ENCODE measurements at places on chromosomes 2 and 18.

- DNase-seq, result no peak
These were observed 2.3 kb upstream of the SERPINB11 start for GRCh38 chr18:63700501-63700900.

DNA sequence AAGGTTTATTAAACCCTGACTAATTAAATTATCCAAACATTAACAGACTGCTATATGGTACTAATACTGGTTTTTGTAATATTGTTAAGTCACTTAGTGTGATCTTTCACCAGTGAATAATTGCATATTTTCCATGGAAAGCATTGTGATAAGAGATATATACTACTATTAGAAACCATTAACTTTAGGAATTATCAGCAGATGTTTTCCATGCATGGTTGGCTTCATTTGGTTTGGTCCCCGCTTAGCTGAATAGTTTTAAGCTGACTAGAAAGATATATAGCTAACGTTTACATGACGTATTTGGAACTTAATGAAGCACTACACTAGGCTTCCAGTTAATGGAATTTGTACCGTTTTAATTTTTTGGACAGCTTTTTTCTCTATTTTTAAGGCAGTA is 37.9 kb downstream of the LCLAT1 start:
- DNase-seq, result no peak

- DNase-seq, result no peak
These were observed 89.0 kb upstream of the PKDCC start for GRCh38 chr2:41958775-41959174.

DNA sequence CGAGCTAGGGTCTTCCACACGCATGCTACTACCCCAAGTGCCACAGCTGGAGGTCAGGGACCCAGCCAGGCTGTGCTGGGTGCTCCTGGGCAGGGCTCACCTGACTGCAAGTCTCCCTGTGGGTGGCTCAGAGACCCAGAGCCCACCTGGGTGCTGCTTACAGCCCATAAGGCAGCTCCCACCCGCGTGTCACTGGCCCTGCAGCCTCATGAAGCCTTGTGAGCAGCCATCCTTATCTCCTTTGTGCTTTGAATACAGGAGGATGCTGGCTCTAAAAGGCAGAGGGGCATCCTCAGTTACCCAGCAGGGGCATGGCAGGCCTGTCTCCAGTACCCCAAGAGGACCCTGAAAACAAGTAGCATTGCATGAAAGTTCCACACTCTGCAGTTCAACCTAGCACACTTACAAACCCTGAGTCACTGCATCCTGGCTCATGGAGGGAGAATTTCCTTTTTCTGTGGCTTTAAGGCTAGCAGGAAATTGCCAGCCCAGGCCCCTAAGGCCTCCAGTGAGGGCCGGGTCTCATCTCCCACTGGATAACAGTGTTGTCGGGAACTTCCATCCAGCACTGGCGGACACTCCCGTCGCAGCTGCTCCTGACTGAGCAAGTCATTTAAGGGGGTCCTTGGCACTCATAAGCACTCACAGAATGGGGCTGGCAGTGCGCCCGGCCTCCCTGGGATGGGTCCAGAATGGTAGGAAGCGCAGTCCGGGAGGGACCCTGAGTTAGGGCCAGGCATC is 137.1 kb downstream of the RPIA start:
- DNase-seq, result no peak

GRCh38 chr2:60958800-60959199 is 58.7 kb upstream of the PEX13 start:
- no peak for DNase-seq

- DNase-seq, result no peak
These were observed 12.5 kb upstream of the LBH start for GRCh38 chr2:30218814-30219213.

GRCh38 chr2:232018181-232018580 is 56.7 kb downstream of the DIS3L2 start:
- no peak for DNase-seq

DNA sequence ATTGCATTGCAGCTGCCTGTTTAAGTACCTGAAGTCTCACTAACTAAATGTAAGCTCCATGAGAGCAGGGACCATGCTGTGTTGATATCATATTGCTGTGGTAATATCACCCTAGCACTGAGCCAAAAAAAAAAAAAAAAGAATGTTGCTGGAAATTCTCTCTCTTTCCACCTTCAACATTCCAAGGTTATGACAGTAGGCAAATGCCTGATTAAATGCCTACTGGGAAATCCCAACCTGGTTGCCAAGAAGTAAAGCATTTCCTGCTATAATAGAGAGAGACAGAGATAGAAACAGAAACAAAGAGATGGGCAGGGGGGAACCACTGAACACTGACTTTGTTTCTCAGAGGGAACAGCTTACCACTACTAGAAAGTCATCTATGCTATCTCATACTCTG is 1604.2 kb downstream of the LRP1B start:
- DNase-seq, result no peak

- no peak for DNase-seq
These were observed 1.1 kb upstream of the HOXD1 start for GRCh38 chr2:176187200-176187898.

DNA sequence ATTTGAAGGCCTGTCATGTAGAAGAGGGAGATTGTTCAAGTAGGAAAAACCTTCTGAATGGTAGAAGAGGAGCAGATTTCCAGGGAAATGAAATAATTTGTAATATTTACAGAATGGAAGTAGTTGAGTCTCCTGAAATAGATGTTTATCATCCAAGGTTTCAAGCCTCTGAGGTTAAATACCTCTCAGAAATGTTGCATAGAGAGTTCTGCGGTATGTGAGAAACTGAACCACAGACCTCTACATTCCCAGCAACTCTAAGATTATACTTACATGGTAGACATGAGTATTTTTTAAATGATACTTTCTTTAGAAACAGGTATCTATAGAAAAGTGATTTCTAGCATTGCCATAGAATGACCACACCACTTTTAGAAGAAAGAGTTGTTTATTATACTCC is 379.8 kb upstream of the FANCL start:
- no peak for DNase-seq

- no peak for DNase-seq
These were observed 56.9 kb downstream of the E2F6 start for GRCh38 chr2:11408959-11409571.

DNA sequence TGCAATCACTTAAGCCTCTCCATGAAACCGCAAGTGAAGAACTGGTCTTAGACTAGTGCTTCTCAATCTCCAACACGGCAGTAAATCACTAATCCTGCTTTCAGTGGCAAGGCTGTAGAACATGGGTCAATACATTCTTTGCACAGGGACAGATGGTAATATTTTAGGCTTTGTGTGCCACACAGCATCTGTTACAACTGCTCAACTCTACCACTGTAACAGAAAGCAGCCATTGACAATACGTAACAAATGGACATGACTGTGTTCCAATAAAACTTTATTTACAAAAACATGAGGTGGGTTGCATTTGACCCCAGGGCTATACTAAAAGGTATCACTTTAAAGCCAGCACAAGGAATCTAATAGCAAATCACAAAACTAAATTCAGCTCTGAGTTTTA is 51.1 kb downstream of the RNF152 start:
- DNase-seq, result no peak

DNA sequence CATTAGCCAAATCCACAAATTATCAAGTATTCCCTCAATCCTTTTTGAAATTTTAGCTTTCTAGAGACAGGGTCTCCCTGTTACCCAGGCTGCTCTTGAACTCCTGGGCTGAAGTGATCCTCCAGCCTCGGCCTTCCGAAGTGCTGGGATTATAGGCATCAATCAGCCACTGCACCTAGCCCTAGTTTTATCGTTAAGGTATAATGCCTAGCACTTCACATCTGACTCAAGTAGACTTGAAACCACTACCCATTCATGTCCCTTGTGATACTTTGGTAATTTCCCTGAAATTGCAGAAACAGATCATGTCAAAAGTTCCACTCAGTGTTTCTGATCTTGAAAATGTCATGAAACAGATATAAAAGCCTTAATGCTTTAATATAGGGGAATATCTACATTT is 26.3 kb downstream of the MEX3C start:
- no peak for DNase-seq

DNA sequence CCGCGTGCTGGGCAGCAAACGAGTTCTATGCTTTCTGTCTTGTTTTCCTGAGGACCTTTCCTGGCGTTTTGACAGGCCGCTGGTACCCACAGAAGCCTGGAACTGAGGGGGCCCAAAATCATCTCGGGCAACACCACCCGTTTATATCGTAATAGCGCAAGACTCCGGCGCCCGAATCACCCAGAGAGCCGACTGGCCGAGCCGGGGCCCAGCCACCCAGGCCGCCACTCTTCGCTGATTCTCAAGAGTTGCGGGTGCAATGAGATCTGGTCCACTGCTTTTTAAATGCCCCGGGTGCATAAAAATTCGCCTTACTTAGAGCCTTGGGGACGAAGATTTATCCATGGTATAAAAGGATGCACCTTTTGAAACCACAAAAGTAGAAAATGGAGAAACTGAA is 6.2 kb upstream of the SPATA3 start:
- no peak for DNase-seq

GRCh38 chr18:35974181-35974580 is 1.7 kb downstream of the RMP24 start:
- DNase-seq, result no peak

- DNase-seq, result no peak
These were observed 349.8 kb downstream of the RBM43 start for GRCh38 chr2:150911766-150912280.

DNA sequence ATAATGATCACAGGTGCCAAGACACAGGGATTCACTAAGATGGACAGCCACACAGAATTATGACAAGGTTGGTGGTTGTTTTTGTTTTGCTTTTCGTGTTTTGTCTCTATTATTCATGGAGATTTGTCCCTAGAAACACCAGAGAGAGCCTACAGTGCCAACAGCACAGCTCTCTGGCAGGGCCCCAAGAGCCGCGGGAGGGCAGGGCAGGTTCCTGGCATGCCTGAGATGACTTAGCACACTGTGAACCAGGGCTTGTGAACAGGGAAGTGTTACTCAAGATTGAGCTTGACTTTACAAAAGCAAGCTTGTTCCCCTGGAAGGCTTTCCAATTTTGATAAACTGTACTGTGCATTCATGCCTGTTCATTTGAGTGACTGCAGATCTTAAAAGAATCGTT is 437.4 kb upstream of the SALL3 start:
- DNase-seq, result no peak

GRCh38 chr2:102094917-102095316 is 47.6 kb upstream of the IL1R1 start:
- DNase-seq, result no peak

DNA sequence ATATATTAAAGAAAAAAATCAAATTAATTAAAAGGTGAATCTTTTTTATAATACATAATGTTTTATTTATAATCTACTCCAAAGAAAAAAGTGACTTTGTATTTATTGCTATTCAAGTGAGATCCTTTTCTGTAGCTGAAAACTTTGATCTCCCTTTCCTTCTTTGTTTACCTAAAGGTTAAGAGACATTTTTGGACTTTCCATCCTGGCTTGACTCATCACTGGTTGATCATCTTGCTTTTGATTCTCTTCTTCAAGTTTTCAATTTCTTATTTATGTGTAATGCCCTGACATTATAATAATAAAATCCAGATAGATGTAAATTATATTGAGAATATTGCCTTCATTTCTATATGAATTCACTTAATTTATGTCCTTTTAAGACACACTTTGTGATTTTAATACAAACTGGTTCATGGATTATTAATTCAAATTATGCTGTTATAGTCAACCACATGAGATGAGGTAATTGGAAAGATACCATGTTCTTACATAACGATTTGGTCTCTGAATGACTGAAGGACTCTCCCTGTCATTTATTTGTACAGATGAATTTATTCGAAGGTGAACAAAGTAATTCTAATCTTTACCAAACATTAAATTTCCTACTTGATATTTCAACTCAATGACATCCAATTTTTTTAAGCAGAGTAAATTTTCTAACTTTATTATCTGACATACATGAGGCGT is 184.4 kb downstream of the TGIF1 start:
- no peak for DNase-seq

GRCh38 chr2:107719836-107720235 is 106.9 kb upstream of the RGPD4 start:
- no peak for DNase-seq

DNA sequence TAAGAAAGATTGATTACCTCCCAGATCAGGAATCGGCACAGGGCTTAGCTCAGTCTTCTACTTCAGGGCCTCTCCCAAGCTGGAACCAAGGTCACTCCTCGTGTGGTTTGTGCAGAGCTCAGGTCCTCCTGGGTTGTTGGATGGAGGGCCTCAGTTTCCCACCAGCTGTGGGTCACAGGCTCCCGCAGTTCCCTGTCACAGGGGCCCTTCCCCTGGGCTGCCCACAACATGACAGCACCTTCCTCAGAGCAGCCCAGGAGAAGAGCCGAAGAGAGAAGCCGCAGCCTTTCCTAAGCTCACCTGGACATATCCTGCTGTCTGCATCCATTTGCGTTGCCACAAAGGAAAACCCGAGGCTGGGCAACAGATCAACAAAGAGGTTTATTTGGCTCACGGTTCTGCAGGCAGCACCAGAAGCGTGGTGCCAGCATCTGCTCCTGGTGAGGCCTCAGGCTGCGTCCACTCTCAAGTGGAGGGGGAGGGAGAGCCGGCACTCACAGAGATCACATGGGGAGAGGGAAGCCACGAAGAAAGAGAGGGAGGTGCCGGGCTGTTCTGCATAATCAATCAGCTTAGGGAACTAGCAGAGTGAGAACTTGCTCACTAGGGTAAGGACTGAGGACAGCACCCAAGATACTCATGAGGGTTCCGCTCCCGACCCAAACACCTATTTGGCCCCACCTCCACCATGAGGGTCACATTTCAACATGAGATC is 13.0 kb upstream of the ALLC start:
- no peak for DNase-seq

DNA sequence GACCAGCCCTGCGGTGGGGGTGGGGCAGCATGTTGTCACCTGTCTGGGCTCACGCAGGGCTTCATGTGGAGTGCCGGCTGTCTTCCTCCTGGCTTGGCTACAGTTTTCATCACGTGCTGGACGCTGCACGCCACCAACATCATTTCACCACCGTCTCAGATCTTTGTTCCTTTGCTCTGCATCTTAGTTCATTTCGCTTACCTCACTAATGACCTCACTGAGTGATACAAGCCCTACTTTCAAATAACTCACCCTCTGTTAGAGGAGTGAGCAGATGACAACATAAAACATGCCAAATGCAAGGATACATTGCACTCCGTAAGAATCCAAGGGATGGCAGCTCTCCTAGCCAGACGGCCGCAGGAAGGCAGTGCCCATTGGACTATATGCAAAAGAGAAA is 527.5 kb downstream of the GALR1 start:
- no peak for DNase-seq

- DNase-seq, result no peak
These were observed 1.7 kb downstream of the ACTG2 start for GRCh38 chr2:73894475-73894850.
